NCI-H1694 treated with DMSO at 0.1 percent for 48 hours (cell line): ENCODE measurements at places on chromosomes 4 and X.
A peak's percentile ranks its signal among the peaks of the same experiment; 100 is the strongest.

DNA sequence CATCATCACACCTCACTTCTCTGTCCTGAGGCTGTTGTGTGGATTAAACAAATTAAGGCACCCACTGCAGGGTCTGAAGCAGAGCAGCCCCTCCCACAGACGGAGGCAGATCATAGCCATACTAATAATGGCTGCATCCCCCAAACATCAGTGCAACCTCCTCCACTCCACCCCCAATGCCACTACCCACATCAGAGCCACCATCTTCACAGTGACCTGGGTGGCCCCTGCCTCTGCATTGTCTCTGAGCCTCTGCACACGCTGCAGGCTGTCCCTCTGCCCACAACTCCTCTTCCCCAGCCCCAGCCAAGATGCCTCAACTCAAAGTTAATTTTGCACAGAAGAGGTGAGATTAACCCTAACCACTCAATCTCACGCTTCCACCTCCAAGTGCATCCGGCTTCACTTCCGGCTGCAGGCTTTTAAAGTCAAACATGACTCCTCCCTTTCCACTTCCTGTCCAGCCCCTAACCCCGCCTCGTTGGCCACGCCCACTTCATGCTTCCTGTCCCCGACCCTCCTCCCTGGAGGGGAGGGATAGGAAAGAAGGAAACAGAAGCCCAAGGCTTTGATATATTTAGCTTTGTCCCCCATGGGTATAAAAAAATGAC is 22.7 kb downstream of the JAKMIP1 start:
- DNase-seq = no peak

DNA sequence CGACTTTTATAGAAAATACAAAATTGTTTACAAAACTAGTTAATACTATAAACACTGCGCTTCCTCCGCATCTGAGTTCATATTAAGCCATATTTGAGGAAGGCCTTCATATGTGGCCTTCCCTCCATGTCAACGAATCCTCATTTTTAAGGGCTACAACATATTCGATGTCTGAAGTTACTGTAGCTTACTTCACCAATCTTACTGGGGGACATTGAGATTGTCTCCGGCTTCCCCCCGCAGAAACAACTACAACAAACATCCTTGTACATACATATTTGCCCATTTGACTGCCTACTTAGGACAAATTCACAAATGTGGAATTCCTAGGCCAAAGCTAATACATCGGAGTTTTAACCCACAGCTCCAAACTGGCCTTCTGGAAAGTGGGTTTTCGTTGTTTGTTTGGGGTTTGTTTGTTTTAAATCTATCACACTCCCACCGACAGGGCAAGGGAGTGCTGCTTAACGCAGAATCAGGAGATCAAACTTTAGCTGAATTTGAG is 581 bp upstream of the FAM114A1 start:
- no peak for DNase-seq

GRCh38 chrX:40947276-40947675 is 138.0 kb upstream of the USP9X start:
- no peak for DNase-seq

DNA sequence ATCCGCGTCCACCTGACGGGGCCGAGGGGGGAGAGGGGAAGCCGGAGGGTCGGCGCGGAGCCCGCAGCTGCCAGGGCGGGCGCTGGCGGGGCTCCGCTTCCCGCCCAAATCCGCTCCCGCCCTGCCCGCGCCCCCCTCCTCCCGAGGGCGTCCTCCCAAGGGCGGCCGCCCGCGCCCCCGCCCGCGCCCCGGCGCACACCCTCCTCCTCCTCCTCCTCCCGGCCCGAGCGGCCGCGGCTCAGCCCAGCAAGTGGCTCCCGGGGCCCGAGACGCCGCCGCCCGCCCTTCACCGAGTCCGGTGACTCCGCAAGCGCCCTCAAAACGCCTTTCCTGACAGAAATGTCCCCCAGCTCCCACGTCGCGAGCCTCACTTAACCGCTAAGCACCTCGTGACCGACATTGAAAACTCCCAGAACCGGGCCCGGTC is 487 bp downstream of the HMGB2 start:
- no peak for DNase-seq

DNA sequence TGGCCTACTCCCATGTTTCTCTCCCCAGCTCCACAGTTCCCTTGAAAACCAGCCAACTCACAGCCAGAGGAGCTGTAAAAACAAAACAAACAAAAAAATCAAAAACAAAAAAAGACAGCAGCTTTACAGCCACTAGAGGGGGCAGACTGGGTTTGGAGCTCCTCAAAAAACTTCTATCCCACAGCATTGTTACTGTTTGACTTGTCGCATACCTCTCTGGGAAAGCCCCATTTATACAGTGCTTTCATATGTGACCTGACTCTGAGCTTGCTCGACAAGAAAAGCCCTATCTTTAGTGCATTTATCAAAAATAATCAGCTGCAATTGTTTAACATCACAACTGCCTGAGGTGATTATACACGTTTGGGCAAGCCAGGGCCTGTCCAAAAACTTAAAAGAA is 21.6 kb downstream of the TSPAN6 start:
- peak; percentile 74 for DNase-seq
